B cell (primary cell): ENCODE measurements at places on chromosomes 5 and 9. TPM values are rescaled to one million over a fixed set of nuclear protein-coding genes. Genes with fewer than 3 reads are reported as not detected.
A peak's percentile ranks its signal among the peaks of the same experiment; 100 is the strongest.

DNA sequence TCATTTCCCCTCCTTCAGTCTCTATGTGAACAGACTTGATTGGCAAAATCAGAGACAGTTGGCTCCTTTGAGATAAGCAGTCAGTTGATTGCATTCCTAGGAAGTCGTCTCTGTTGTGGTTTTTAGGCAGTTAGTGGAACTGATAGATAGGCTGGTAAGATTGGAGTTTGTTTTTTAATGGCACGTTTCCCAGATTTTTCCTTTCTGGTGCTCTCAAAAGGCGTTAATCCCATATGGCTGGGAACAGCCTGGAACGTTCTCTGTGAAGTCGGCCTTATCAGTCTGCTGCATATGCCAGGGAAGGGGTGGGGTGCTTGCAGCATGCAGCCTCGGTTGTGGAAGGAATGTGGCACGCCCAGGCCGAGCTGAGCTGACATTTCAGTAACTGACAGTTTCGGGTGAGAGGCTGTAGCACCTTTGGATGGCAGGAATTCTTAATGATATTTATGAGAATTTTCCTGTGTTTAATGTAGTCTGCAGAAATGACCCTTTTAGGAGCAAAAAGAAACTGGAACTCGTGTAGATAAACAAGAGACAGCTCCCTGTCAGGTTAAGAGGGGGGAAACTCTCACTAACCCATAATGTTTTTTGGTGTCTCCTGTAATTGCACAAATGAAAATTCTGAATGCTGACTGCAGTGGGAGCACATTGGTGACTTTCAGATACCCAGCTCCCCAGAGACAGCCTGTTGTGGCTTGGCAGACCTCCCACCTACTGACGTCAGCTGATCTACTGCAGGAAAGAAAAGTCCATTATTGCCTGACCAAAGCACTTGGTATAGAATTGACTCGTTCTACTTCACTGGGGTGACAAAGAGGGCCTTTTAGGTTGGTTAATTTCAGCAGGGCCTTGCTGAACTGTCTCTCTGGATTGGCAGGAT is 6.3 kb downstream of the SPTAN1 start:
- H3K27me3 ChIP-seq: no peaks in the 10 kb centered on the region
- peaks cover 34% of the 10 kb centered on the region for H3K4me1 ChIP-seq
- no peaks in the 10 kb centered on the region for H3K36me3 ChIP-seq

DNA sequence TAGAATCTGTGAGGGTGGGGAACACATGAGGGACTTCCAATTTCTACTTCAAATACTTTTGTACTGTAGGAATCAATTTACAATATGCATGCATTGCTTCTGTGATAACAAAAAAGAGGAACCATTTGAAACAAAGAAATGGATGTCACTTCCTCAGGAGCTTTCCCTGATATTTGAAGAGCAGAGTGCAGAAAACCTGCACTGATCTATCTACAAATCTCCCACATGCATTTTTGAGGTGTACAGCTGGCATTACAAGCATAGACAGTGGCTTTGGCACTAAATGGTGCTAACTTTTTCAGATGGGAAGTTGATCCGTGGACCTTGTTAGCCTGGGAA is 27.7 kb downstream of the YIPF5 start:
- peaks cover 12% of the 10 kb centered on the region for H3K4me1 ChIP-seq
- no peak overlapping the region for H3K4me3 ChIP-seq
- H3K27ac ChIP-seq: no peak overlapping the region

DNA sequence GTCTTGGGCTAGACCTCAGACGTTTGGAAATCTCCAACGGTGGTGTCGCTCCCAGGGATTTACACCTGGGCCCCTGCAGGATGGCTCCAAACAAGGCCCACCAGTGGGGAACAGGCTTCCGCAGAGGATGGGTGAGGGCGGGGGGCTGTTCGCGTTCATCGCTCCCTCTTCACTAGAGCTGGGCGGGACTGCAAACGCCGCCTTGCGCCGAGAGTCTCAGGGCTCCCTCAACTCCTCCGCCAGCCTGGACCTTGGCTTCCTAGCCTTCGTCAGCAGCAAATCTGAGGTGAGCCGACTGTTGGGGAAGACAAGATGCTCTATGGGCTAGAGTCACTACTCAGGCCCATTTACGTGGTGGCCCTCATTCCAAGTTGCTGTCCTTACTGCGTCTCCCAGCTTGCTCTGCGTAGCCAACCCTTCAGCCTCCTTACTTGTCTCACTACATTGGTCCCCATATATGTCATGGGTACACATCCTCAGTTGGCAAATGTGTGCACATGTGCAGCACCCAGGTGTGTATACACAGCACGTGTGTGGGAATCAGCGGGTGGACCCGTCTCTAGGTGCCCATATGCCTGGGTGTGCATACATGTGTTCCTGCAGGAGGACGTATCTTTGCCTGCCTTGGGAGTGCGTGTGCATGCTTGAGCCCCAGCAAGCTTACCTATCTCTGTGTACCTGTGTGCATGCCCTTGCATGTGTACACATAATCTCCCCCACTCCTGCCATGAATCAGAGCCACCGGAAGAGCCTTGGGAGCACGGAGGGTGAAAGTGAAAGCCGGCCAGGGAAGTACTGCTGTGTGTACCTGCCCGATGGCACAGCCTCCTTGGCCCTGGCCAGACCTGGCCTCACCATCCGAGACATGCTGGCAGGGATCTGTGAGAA is 10.5 kb downstream of the RGS14 start:
- H3K4me3 ChIP-seq: no peak overlapping the region
- peaks cover 60% of the 10 kb centered on the region for H3K36me3 ChIP-seq
- peaks cover 40% of the 10 kb centered on the region for H3K4me1 ChIP-seq
- no peaks in the 10 kb centered on the region for H3K27me3 ChIP-seq
- no peak for DNase-seq

PCDHGB6 gene
- total RNA-seq: 2.1 and 2.2 TPM in 2 replicates

GRCh38 chr9:129875687-129876395 is 40.6 kb downstream of the USP20 start:
- H3K27me3 ChIP-seq: no peaks in the 10 kb centered on the region
- no peak for DNase-seq
- H3K36me3 ChIP-seq: peaks cover 50% of the 10 kb centered on the region
- no peak overlapping the region for H3K27ac ChIP-seq
- H3K4me3 ChIP-seq: no peak overlapping the region

- H3K36me3 ChIP-seq: no peaks in the 10 kb centered on the region
- H3K27ac ChIP-seq: no peak overlapping the region
- no peak for DNase-seq
- no peaks in the 10 kb centered on the region for H3K4me1 ChIP-seq
Measured at GRCh38 chr9:3836011-3836410, 310.2 kb upstream of the RFX3 start.

- H3K27me3 ChIP-seq: peaks cover 4% of the 10 kb centered on the region
- no peak overlapping the region for H3K4me3 ChIP-seq
- H3K36me3 ChIP-seq: no peaks in the 10 kb centered on the region
- DNase-seq: no peak
Measured at GRCh38 chr9:104969116-104969515, 41.2 kb upstream of the ABCA1 start.

- no peaks in the 10 kb centered on the region for H3K4me1 ChIP-seq
- DNase-seq: no peak
- no peak overlapping the region for H3K4me3 ChIP-seq
- H3K27me3 ChIP-seq: peaks cover 3% of the 10 kb centered on the region
- H3K27ac ChIP-seq: no peak overlapping the region
- no peaks in the 10 kb centered on the region for H3K36me3 ChIP-seq
Measured at GRCh38 chr9:132789719-132790118, 88.4 kb downstream of the AK8 start.

DAPK1 gene
- 0.92 and 2.8 TPM in 2 replicates for total RNA-seq

ECSCR gene
- not detected in 2 replicates for total RNA-seq

AFAP1L1 gene
- total RNA-seq: not detected in 2 replicates

GRCh38 chr9:72363236-72363635 is 1.8 kb downstream of the ZFAND5 start:
- H3K36me3 ChIP-seq: peaks cover 28% of the 10 kb centered on the region
- no peaks in the 10 kb centered on the region for H3K27me3 ChIP-seq
- H3K4me1 ChIP-seq: peaks cover 22% of the 10 kb centered on the region
- peak overlapping the region; percentile 100 for H3K27ac ChIP-seq
- DNase-seq: peak; percentile 20

IL9 gene
- not detected in 2 replicates for total RNA-seq

GDA gene
- total RNA-seq: not detected in 2 replicates

DNA sequence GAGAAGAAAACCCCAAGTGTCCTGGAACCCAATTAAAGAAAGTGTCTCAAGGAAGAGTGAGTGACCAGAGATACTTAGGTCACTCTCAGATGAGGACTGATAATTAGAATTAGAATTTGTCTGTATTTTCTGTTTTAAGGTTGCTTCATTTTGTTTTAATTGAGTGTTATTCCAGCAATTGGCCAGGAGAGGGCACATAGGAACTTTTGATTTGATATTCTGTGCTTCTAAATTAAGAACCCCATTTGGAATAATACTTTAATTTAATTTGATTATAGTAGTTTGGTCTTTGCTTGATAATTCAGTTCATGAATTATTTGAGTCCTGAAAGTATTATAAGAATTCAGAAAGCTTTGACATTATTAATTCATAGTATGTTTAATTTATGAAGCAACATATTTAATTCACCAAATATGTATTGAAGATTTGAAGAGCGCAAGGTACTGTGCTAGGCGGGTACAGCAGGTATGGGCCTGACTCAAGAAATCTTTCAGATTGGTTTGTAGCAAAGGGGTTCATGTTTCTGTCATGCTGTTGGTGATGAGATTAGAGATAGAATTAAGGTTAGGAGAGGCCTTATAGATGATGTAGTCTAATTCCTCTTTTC is 4.9 kb downstream of the MRPL22 start:
- no peak overlapping the region for H3K27ac ChIP-seq
- H3K4me3 ChIP-seq: no peak overlapping the region
- H3K36me3 ChIP-seq: peaks cover 6% of the 10 kb centered on the region
- DNase-seq: peak; percentile 37

DNA sequence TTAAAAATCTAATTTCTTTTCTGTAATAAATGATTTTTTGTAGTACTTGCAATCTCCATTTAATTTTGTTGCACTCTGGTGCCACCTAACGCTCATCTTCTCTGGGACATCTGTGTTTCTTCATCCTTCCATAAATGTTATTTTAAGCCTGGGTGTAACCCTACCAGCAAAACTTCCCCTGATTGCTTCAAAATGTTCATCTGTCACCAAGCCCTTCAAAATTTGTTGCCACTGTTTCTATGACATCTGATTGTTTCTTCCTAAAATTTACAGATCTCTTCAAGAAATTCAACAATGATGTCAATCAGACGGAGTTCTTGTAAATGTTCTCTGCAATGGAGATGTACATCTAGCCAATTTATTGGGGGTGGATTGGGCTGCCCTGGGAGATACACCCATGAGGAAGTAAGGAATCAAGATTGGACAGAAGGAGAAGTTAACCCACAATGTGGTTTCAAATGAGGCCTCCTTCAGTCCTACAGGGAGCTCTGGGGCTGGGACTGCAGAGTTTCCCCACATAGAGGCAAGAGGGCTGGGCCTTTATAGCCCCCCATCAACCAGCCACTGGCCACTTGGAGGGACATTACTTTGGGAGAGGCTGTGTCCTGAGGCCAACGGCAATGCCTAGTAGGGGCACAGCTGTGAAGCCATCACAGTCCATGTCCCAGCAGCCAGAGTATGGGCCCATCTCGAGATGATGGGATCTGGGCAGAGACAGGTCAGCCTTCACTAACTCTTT is 23.3 kb downstream of the MCTP1 start:
- no peak for DNase-seq
- H3K27ac ChIP-seq: no peak overlapping the region
- no peaks in the 10 kb centered on the region for H3K36me3 ChIP-seq
- no peak overlapping the region for H3K4me3 ChIP-seq

SLIT3 gene
- not detected in 2 replicates for total RNA-seq

CCNI2 gene
- 1.1 and 2.0 TPM in 2 replicates for total RNA-seq

DNA sequence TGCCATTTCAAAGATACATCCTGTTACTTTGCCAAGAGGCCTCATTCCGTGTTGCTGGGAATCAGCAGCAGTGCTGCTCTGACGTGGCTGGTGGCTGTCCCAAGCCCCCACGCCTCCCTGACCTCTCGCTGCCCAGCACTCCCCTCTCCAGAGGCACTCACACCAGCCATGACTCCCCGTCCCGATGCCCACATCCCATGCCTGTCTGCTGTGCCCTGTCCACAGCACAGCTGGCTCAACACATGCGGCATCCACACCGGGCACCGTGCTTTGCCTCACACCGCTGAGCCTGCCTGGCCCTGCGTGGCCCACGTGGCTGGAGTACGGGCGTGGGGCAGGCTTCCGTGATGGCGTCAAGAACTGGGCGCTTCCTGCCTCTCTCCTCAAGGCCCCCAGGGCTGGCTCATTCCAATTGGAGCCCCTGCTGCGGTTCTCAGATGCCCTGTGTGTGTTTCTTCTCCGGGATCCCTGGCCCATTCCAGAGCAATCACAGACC is 7.8 kb upstream of the LCN1 start:
- H3K4me1 ChIP-seq: no peaks in the 10 kb centered on the region
- H3K36me3 ChIP-seq: no peaks in the 10 kb centered on the region
- no peak overlapping the region for H3K4me3 ChIP-seq
- H3K27ac ChIP-seq: no peak overlapping the region
- DNase-seq: no peak
- H3K27me3 ChIP-seq: no peaks in the 10 kb centered on the region

DNA sequence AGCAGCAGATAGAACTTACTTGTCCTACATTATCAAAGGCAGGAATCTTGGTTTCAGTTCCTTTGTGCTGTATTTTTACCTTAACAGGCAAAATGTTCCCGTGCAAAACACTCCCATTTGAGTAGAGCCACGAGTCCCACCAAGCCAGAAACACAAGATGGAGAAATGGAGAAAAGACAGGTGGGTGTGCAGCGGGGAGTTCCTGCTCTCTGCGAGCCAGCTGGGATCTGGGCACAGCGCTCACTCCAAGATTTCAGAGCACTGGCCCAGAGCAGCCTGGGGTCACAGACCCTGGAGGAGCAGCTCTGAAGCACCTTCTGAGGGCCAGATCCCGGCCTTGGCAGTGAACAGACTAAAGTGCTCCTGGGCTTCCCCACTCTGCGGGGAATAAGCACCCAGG is 2.9 kb downstream of the UCK1 start:
- no peak overlapping the region for H3K4me3 ChIP-seq
- H3K36me3 ChIP-seq: no peaks in the 10 kb centered on the region
- no peaks in the 10 kb centered on the region for H3K27me3 ChIP-seq
- DNase-seq: no peak

SV2C gene
- 0.07 TPM in 1 of 2 replicates, not detected in the other for total RNA-seq

DNA sequence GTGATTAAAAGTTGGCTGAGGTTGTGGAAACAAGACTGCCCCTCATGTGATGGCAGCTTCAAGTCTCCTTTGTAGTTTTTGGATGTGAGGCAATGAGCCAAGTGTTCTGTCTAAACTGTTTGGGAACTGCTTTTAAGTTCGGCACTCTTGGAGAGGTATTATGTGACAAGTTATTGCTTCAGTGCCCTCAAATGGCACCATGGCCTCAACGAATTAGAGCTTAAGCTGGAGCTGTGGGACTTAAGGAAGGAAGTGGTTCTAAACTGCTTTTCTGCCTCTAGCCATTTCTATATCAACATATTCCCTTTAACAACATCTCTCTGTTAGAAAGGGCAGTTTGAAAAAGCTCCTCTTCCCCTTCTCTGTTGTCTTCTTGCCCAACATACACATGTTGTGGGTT is 227.7 kb downstream of the RFK start:
- no peak for DNase-seq
- H3K4me1 ChIP-seq: no peaks in the 10 kb centered on the region
- no peak overlapping the region for H3K27ac ChIP-seq
- no peak overlapping the region for H3K4me3 ChIP-seq

- H3K36me3 ChIP-seq: no peaks in the 10 kb centered on the region
- DNase-seq: no peak
- H3K27me3 ChIP-seq: no peaks in the 10 kb centered on the region
- H3K4me1 ChIP-seq: no peaks in the 10 kb centered on the region
Measured at GRCh38 chr9:37549527-37549926, 26.7 kb downstream of the FBXO10 start.

- H3K4me1 ChIP-seq: no peaks in the 10 kb centered on the region
- H3K36me3 ChIP-seq: no peaks in the 10 kb centered on the region
- no peak for DNase-seq
- no peak overlapping the region for H3K27ac ChIP-seq
- H3K4me3 ChIP-seq: no peak overlapping the region
- no peaks in the 10 kb centered on the region for H3K27me3 ChIP-seq
Measured at GRCh38 chr9:121398374-121398773, 28.3 kb upstream of the STOM start.
